Kidney epithelial cell (primary cell): ENCODE measurements at places on chromosomes 6 and 20. TPM values are rescaled to one million over a fixed set of nuclear protein-coding genes. Genes with fewer than 3 reads are reported as not detected.

- no peak for DNase-seq
Measured at GRCh38 chr6:38354905-38355304, 284.8 kb downstream of the BTBD9 start.

DNA sequence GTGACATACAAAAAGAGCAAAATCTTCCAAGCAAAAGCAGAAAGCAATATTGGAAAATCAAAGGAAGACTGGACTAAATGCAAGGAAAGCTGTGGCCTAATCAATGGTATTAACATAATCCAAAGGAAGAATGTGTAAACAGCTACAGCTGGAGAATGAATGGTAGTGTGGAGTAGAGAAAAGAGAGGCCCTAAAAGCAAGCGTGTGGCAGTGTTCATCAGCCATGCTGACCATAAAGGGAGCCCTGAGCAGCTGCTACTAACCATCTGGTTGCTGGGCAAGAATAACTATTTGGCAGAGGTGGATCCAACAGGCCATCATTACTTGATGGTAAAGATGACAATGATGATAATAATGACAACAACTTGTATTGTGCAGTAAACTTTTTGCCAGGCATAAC is 148.5 kb upstream of the BEND6 start:
- DNase-seq, result no peak

- DNase-seq, result no peak
Measured at GRCh38 chr6:7763881-7764280, 38.0 kb downstream of the BMP6 start.

DNA sequence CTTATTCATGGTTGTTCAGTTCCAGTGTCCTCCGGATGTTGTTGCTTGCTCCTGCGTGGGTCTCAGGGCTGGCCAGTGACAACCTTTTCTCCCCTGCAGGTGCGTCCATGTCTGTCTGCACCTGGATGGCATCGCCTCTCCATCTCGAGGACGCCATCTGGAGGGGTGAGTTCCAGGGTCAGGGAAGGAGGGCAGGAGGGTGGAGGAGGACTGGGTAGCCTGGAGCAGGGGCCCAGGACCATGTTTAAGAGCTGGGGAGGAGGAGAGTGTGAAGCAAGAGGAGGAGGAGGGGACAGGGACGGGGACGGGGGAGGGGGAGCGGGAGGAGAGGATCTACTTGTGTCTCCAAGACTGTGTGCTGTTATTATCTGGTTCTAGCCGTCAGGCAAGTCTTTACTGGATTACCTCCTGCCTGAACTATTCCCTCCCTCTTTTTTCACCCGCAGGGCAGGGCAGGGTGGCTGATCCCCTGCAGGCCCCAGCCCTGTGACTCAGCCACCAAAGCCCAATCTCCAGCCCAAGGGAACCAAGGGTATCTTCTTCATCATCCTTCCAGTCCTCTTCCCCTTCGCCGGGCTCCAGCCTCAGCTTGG is 32.2 kb upstream of the TULP1 start:
- no peak for DNase-seq

DNA sequence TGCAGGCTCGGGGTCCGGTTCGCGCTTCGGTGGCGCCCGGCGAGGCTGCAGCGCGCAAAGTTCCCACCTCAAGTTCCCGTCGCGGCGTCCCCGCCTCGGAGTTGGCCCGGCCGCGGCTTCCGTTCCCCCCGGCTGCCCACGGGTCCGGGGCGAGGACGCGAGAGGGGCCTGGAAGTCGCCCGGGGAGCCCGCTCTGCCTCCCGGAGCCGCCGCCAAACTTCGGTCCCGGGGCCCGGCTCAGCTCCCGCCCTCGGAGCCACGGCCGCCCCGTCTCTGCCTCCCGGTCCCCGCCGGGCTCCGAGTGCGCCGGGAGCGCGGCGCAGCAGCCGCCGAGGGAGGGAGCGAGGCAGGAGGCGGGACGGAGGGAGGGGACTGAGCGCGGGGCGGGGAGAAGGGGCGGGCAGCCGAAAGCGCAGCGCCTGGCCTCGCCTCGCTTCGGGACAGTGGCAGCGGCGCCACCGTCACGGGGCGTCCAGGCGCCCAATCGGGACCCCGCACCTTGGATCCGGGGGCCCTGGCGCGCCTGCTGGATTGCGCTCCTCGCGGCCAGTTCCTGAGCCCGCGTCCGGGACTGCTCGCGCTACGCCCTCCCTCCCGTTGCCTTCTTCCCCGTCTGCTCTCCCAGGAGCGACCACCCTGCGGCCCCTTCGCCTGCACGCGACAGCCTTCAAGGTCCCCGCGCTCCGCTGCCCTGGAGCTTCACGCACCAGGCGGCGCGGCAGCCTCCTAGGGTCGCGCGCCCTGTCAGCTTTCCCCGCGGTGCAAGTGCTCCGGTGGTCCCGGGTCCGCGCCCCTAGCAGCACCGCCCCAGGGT is at the start of gene KCNG1:
TSS of gene KCNG1 (minus strand) at position 305 of the 814 bp plus-strand sequence. CDS start 12,769 bp downstream, outside the sequence.
- DNase-seq, result peak; percentile 2

DNA sequence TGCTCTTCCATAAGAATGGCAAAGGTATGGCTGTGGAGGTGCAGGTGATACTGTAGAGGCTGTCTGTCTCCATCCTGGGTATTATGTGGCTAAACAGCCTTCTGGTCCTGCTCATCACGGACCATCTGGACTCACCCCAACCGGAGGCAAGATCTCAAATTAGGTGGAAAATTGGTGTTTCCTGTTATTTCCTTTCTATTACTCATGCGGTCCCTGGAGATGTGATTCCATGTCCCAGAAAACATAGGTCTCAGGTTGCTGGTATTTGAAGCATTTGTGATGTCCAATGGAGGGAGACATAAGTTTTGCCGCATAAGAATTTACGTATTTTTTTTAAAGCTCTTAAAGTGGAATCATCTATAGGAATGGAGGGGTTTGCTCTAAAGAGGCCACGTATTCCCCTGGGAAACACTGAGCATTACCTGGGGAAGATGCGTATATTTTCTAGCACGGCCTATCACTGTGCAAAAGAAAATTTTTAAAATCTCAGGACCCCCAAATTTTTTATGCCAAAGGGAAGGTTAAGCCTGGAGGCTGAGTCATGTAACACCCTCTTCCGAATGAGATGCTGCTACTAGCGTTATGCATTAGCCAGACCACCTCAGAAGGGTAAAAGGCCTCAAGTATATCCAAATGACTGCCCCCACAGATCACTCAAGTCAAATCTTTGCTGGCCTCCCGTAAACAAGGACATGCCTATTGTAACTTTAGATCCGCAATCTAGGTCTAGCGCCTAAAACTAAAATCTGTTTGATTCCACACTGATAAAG is 22.4 kb upstream of the PBOV1 start:
- no peak for DNase-seq

- no peak for DNase-seq
Measured at GRCh38 chr20:60063048-60063451, 104.8 kb downstream of the CDH26 start.

- no peak for DNase-seq
Measured at GRCh38 chr6:32439602-32440214, at the start of gene HLA-DRA. TSS of gene HLA-DRA (plus strand) at chr6:32439887. CDS start at chr6:32439951, 64 bp downstream.

GRCh38 chr6:45787384-45787783 is 228.3 kb downstream of the CLIC5 start:
- no peak for DNase-seq

ANGPT4 gene
- not detected in 2 replicates for total RNA-seq

GRCh38 chr20:62350629-62351422 is 16.3 kb downstream of the LAMA5 start:
- DNase-seq, result no peak

- DNase-seq, result no peak
Measured at GRCh38 chr6:143759666-143760065, 81.9 kb downstream of the PHACTR2 start.

- no peak for DNase-seq
Measured at GRCh38 chr6:21738180-21739094, 144.9 kb downstream of the SOX4 start.

DNA sequence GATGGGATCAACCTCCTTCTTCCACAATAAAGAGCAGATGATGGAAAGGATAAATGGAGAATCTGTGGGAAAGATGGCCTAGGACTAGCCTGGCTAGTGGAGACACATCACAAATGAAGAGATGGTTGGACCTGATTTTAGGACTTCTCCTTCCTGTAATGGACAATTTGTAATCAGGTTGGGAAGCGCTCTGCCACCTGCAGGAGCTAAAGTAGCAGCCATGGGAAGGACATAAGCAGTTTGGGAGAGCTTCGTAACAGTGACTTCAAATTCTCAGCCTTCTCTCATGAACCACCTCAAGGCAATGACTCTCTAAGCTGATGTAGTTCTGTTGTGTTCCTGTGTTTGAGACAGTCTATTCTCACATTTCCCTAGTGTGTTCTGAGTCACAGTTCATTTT is 137.9 kb upstream of the BMP2 start:
- DNase-seq, result no peak

DNA sequence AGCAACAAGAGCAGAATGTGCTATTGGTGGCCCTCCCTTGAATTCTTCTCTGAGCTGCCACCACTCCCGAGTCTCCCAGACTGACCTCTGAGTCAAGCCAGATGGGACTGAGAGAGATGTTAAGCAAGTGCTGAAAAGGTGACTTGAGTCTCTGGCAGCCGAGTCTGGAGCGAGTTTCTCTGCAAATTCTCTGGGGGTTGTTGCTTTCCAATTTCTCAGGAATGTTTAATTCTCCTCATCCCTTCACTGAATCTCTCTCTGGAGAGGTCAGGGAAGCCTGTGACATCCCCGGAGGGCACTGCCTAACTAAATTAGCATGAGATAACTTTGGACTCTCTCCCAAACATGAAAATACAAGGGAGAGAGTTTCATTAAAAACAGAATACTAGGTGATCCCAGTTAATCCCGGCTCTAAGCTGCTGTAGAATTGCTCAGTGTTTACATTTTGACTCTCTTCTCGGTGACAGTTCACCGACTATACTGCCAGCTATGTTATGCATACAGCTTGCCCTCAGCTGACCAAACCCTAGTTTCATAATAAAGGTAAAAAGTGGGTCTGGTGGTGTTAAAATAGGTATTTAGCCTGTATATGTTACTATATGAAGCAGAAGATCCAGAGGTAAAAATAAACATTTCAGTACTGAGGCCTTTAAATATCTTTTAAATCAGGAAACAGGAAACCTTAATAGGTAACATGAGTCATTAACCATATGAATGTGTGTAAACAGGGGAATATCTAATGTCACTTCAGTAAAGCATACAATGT is 157.9 kb downstream of the FOXC1 start:
- DNase-seq, result no peak

DNA sequence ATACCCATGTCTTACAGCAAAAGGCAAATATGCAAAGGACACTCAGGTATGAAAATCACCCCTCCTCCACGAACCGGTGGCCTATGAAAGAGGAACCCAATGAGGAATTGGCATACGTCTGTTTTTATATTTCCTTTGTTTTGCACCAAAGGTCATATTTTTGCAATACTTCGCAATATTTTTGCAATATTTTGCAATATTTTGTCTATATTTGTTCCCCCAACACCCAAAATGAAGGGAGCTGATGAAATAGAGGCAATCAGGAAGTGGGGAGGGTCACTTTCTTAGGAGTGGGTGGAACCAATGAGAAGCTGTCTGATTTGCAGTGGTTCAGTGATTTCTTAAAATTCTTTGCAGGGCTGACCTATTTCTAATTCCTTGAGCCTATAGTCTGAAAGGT is 296.8 kb upstream of the TSHZ2 start:
- no peak for DNase-seq

TRIM39 gene
- total RNA-seq, result 14.9 and 16.1 TPM in 2 replicates

ADGRB3 gene
- total RNA-seq, result 0.82 and 0.92 TPM in 2 replicates

DNA sequence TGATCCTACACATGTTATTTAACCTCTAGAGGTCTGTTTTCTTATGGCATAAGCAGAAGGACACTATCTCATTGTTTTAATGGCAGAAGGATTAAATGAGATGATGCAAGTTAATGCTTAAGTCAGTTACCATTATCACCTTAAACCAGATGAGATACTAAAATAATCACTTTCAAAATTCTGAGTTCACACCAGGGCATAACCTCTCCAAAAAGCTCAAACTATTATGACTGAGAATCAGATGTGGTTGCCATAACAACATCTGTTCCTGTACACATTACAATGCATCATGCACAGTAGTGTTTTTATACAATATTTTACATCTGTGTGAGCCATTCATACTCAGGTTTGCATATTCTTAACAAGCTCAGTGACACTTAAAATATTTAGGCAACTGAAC is 10.2 kb downstream of the ADNP start:
- no peak for DNase-seq

GRCh38 chr6:142323377-142323776 is 21.6 kb downstream of the ADGRG6 start:
- DNase-seq, result no peak

ZNF165 gene
- total RNA-seq, result 15.4 and 16.8 TPM in 2 replicates

PAK5 gene
- total RNA-seq, result 0.07 and 0.17 TPM in 2 replicates

TTLL9 gene
- total RNA-seq, result not detected in 2 replicates

SEL1L2 gene
- total RNA-seq, result not detected in 2 replicates

ULBP1 gene
- total RNA-seq, result 6.0 and 7.5 TPM in 2 replicates

FRK gene
- 2.9 and 3.1 TPM in 2 replicates for total RNA-seq

DNA sequence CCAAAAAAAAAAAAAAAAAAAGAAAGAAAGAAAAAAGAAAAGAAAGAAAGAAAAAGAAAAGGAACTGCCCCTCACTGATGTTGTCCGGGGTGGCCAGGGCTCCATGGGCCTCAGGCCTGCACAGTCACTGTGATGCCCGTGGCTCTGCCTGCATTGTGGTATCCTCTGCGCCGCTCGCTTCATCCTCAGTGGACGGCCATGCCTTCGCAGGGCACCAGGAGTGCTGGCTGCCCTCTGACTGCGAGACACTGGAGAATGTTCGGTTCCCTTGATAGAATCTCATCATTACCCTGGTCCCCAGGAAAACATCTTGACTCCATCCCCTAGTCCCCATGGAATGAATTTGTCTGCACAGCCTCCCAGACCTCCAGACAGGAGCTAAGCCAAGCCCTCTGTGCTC is 61.7 kb downstream of the TMEM242 start:
- no peak for DNase-seq

DNA sequence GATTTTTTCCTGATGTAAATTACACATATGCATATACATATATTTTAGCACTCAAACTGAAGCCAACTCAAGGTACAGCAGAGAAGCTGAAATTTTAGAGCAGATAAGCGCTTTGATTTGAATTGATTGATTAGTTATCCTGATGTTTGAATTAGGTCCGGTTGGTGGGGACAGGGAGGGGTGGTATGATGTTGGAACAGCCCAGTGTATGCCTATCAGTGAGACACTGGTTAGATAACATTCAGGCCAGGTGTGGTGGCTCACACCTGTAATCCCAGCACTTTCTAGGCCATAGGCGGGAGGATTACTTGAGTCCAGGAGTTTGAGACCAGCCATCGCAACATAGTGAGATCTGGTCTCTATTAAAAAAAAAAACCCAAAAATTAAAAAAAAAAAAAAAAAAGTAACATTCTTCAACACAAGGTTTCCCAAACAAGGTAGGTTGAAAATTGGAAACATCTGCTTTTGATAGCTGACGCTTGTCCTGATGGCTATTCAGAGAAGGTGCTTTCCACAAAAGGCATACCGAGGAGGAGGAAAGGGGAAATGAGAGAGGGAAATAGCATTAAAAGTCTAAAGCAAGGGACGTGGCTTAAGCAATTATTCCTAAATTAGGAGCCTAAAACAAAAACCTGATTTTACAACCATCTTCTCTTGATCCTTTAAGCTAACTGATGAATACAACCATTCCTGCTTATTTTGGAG is 288.4 kb upstream of the JARID2 start:
- no peak for DNase-seq

- no peak for DNase-seq
Measured at GRCh38 chr6:45634231-45634630, 256.5 kb upstream of the SUPT3H start.
